ENCODE measurements at places on chromosomes 11 and 22.

GRCh38 chr11:17414317-17414737, 25.9 kb upstream of the KCNJ11 start:
- no peak for DNase-seq

- DNase-seq = peak; percentile 72
Observed at GRCh38 chr11:119323532-119324033, 6.7 kb upstream of the MCAM start.

- no peak for DNase-seq
Observed at GRCh38 chr11:12020546-12020945, 12.1 kb upstream of the DKK3 start.

- no peak for DNase-seq
Observed at GRCh38 chr11:78420796-78421209, 3.2 kb upstream of the GAB2 start.

- DNase-seq = no peak
Observed at GRCh38 chr11:1890856-1891830, 552 bp downstream of the PRR33 start.

DNA sequence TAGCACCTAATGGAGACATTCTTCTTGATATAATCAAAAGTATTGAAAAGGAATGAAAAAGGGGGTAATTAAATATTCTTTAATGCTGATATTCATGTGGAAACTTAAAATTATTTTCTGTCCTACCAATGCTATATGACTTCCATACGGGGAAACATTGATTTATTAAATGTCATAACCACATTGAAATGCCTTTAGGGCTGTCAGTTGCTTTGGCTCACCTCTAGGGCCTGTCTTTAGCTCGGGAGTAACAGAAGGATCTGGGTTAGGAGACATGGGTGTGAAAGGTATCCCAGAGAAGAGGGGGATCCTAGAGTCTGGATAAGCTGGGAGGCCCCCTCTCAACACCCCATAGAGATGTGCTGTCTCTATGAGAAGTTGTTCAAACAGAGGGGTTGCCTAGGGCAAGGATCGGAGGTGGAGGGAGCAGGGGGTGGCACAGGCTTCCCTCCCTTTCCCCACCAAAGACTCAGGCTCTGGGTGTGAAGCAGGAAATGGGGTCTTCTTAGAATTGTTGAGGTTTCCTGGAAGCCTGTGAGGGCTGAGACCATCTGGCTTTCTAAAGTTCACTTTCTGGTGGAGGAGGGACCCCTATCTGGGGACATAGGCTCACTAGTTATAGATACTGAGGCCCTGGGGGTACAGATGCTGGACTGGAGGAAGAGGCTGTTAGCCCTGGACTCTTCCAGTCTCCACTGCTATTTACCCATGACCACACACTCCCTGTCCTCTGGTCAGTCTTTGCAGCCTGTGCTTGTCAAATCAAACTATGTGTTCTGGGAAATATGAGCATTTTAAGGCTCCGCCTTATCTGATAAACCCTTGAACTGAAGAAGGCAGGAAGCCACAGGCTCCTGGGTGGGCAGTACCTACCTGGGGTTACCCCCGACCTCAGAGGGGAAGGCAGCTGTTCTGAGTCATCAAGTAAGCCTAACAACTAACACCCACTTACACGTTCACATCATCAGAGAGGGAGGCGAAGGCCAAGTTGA, 55.8 kb upstream of the RRAS2 start:
- DNase-seq = no peak

DNA sequence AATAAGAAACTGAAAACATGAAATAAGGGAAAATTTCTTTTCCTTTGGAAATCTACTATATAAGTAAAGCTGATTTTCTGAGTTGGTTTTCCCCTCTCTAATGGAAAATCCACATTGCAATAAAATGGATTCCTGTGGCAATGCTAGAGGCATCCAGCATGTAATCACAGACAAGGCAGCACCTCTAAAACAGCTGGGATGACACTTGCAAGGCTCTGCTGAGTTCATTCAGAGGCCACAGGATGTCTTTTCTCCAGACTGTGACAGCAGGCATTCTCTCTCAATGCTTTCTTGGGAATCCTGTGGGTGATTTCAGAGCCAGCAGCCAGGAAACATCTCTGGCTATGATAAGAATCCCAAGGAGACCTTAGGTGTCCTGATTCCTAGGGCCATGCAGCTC, 201.3 kb upstream of the BLID start:
- DNase-seq = no peak

Measured in T47D (cell line).